ENCODE measurements at places on chromosomes 4 and X. TPM values are rescaled to one million over a fixed set of nuclear protein-coding genes. Genes with fewer than 3 reads are reported as not detected.

Gene TMPRSS11B
- not detected for total RNA-seq

Gene DGKK
- not detected for total RNA-seq

Gene TMEM271
- total RNA-seq, result not detected

Gene NSDHL
- total RNA-seq, result 75.0 TPM

GRCh38 chr4:140116442-140117104, 37.4 kb downstream of the MAML3 start:
- no peak for DNase-seq

DNA sequence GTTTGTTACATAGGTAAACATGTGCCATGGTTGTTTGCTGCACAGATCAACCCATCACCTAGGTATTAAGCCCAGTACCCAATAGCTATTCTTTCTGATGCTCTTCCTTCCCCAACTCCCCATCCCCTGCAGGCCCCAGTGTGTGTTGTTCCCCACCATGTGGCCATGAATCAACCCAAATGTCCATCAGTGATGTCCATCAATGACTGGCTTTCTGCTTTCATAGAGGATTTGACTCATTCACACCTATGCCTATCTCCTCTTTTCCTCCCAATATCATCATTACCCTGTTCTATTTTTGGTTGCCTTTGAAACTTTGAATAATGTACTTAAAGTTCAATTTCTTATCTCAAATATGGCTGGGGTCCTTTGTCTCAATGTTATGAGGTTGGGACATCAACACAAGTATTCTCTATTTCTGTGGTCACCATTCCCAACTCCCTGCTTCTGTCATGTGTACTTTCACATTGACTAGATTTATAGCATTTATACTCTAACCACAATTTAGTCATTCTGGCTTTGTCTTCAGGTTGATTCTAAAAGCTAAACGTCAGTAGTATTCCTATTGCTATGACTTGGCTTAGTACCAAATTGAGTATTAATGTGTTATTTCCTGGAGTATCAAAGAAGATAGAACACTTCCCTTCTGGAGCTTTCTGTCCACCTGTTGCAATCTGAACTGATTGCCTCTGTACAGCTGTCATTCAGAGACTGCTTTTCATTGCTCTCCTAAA, 107.2 kb downstream of the TAB3 start:
- no peak for DNase-seq

- no peak for DNase-seq
These were observed 41.0 kb downstream of the PDK3 start for GRCh38 chrX:24506082-24506481.

Measured in Panc1 (cell line).